NCI-H1105 treated with DMSO at 0.1 percent for 48 hours (cell line): ENCODE measurements at places on chromosomes 3 and 15.

GRCh38 chr3:39209329-39209970 is 17.1 kb upstream of the XIRP1 start:
- DNase-seq = no peak

DNA sequence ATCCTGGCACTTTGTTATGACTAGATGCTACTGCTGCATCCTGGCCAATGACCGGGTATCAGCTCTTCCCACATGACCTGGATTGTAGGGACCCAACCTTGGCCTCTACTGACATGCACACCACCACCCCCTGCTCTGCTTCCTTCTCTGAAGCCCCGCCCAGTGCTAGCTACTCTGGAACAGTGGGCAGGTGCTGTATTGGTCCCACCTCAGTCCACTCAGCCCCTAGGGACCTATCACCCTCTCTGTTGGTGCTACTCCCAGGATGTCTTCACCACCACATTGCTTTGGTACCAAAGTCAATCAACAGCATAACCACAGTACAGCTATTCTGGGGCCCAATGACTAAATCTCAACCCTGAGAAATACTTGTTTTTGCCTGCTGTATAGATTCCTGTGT is 170.2 kb upstream of the PRICKLE2 start:
- DNase-seq = no peak

DNA sequence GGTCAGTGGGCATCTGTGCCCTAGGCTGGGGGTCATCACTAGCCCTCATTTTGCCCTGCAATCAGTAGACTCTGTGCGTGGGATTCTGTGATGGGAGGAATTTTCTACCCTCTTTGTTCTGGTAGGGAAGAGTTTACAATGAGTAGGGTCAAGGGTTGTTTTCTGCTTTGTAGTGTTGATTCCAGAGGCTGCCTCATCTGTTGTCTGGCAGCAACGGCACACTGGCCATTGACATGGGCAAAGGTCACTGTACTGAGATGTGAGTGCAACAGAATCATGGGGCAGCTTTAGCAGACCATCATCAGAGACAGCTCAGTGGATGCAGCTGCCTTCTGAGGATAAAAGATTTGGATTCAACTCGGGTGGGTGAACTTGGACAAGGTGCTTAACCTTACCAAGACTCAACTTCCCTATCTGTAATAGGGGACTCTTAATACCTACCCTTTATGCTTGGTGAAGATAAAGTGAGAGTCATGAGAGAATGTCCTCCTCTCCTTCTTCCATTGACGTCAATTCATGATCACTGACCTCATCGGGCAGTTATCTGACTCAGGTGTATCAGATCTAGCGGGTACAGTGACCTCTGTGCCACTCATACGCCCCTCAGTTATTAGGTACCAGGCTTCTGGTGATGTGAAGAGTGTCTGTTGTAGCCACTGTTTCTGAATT is 127.5 kb downstream of the RPLP1 start:
- no peak for DNase-seq

- peak; percentile 43 for DNase-seq
Measured at GRCh38 chr3:158789592-158789991, 12.3 kb upstream of the MFSD1 start.

DNA sequence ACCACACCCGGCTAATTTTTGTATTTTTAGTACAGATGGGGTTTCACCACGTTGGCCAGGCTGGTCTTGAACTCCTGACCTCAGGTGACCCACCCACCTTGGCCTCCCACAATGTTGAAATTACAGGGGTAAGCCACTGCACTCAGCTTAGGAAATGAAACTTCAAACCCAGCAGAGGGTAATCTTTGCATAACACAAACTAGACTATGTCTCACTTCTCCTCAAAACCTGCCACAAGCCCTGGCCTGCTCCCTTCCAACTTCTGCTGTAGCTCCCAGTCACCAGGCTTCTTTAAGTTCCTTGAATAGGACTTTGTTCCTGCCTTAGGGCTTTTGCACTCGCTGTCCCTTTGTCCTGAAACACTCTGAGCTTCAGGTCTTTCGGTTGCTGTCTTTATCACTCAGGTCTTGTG is 39.2 kb upstream of the SEMA4B start:
- DNase-seq = no peak

GRCh38 chr3:180990505-180990904 is 969 bp upstream of the DNAJC19 start:
- no peak for DNase-seq

GRCh38 chr3:40913192-40913591 is 286.1 kb upstream of the CTNNB1 start:
- DNase-seq = no peak

- DNase-seq = no peak
Measured at GRCh38 chr3:98540346-98540745, 8.6 kb downstream of the GPR15 start.

- DNase-seq = no peak
Measured at GRCh38 chr3:179227349-179227748, 23.6 kb downstream of the KCNMB3 start.

GRCh38 chr3:88141458-88142083 is 8.2 kb upstream of the C3orf38 start:
- DNase-seq = no peak

DNA sequence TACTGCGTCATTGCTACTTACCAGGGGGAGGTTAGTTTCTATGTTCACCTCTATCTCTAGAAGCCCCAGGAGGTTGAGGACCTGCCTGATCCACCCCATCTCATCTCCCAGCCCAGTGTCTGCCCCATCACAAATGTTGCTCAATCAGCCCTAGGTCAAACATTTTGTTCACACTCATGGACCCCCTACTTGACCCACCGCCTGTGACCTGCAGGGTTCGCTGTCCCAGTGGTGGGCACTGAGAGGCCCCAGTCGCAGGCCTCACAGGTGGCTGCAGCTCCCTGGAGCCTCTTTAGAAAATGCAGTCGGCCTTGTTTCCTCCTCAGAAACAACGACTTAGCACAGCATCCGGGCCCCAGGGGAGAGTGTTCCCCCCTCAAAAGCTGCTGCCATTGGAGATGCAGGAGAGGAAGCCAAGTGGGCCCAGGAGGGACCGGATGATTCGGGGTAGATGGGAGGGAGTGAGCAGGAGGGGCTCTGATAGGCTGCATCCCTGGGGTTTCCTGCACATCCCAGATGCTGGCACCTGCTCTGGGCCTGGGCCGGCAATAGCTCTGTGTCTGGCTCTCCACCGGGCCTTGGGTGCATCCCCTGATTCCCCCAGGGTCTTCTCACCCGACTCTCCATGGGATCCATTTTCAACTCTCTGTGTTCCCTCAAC is 18.4 kb upstream of the INSYN1 start:
- no peak for DNase-seq

- DNase-seq = no peak
Measured at GRCh38 chr15:66682865-66683264, 19.2 kb upstream of the SMAD6 start.

DNA sequence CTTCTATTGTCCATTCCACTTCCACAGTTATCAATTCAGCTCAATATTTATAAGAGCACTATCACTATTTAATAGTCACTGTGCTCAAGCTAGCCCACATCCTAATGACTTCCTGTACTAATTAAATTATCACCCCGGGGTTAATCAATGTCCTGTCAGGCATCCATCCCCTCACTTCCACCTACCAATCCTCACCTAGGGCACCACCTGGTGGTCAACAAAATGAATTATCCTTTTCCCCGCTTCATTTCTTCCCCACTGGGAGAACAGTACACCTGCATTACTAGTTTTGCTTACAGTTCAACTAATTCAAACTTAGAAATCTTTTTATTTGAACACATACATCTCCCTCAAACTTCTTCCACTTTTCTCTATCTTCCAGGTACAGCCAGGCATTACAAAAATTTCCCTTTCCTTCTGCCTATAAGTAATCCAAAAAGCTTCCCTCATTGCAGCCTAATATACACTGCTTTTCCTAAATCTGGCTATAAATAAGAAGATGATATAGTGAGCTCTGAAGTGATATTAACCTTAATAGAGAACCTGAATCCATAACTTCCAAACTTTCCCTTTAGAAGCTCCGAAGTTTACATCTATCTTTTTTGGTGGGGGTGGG is 68.5 kb downstream of the TMCC1 start:
- DNase-seq = peak; percentile 72

GRCh38 chr3:133893683-133894352 is 1.9 kb downstream of the RAB6B start:
- no peak for DNase-seq

DNA sequence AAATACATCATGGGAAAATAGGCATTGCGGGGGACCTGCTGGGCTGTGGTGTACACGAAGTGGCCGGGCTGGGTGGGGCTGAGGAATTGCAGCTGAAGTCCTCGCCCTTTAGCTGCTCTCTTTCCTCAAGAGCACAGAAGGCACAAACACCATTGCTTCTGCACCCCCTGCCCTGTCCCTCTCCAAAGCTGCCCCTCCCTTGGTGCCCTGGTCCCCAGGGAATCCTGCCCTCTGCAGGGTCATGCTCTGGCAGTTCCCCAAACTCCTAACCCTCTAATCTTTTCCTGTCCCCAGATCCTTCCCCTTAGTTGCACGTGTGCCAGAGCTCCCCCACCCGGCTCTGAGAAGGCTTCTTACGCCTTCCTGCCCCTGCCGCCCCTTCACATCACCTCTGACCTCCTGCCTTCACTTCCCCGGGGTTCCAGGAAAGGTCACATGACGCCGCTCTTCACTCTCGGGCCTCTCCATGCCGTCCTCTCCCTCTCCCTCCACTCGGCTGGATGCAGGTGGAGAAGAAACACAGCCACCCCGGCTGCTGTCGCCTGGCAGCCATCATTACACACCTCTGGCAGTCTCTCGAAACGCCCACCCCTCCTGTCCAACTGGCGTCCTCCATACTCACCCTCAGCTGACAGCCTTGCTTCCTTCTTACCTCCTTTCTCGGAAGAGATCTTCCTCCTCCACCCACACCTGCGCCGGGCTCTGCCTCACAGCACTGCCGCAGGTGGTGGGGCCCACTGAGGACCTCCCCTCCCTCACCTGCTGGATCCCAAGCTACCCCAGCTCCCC is 6.9 kb upstream of the PCSK6 start:
- no peak for DNase-seq

GRCh38 chr15:84752195-84752594 is 3.8 kb downstream of the ZNF592 start:
- no peak for DNase-seq

GRCh38 chr3:190825386-190826016 is 37.0 kb downstream of the GMNC start:
- no peak for DNase-seq

- DNase-seq = no peak
Measured at GRCh38 chr3:42975955-42976354, 3.2 kb upstream of the GASK1A start.

- no peak for DNase-seq
Measured at GRCh38 chr3:117547956-117548550, 838.5 kb downstream of the TUSC7 start.

DNA sequence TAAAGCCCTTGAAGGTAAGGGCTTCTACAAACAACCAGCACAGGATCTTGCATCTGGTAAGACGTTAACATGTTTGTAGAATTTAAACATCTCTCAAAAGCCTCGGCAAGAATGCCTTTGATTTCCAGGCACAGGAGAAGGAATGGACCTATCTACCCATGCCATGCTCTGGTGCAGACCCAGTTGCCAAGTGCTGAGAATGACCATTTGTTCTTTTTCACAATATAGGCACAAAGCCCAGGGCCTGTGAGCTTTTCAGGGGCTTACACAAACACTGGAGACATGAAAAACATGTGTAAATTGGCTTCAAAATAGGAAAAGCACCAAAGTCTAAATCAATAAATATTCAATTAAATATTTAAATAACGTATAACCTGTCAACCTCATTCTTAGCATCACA is 266.9 kb upstream of the TTC14 start:
- DNase-seq = no peak

- DNase-seq = peak; percentile 11
Measured at GRCh38 chr3:121995161-121996137, 26.6 kb downstream of the ILDR1 start.

DNA sequence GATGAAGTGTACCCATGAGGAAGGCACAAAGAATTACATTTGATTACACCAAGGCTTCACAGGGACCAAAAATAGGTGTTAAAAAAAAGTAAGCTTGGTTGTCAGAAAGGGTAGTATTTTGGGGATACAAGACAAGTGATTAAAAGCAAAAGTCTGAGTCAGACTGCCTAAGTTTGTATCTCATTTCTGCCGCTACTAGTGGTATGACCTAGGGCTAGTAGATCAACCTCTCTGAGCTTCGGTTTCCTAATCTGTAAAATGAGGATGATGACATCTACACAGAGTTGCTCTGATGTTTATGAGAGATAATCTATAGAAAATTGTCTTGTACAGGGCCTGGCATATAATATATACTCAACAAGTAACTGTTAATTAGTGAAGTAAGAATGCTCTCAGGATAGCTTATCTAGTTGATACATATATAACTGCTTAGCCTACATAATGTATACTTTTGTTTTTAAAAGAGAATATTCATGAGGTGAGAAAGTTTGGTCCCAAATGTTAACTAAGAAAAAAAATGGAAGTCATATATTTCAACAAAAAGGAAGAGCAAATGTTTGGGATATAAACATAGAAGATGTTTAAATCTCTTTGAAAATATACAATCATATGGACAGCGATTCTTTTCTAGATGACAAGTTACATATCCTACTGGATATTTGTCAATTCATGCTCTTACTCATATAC is 163.0 kb upstream of the SLC2A2 start:
- DNase-seq = no peak

- DNase-seq = no peak
Measured at GRCh38 chr3:25191673-25192072, 236.4 kb upstream of the RARB start.

DNA sequence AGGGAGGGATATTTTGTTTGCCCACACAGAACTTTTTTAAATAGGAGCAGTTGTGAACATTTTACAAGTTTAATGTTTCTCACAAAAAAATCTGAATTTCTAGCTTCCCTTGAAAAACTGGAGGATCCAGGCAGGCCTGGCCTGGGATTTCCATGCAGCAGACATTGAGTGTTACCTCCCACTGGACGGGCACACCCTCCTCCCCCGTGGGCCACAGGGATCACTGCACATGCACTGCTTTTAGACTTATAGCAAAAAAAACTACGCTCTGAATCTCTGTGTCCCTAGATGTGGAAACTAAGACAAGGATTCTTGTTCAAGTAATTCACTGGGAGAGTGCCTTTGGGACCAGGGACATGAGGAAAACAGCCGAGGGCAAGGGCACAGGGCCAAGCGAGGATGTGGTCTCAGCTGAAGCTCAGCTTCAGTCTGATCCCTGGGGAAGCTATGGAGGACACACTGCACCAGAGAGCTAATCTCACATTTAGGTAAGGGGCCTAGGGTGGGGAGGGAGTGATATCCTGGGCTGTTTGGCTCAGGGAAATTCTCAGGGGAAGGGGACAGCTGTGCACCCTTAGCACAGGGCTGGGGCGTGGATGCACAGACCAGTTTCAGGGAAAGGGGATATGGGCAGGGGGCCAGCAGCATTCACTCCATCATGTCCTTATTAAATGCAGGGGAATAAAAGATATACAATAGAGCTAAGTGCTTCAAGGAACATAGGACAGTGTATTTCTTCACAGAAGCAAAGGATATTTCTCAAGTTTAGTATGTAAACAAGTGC is 46.0 kb downstream of the FSIP1 start:
- DNase-seq = no peak

DNA sequence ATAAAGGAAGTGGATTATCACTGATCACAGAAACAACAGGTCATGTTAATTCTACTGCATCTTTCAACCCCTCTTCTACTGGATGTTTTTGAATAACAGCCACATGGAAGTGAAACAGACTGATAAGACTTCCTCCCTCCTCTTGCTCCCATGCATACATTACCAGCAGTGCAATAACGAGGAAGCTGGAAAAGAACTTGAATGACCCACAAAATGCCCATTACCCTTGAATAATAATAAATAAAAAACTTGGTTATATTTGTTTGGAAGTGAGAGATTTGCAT is 51.6 kb downstream of the RARB start:
- DNase-seq = no peak

GRCh38 chr15:67146875-67147381 is 81.5 kb downstream of the SMAD3 start:
- DNase-seq = no peak

GRCh38 chr15:42385206-42385979 is 26.1 kb downstream of the CAPN3 start:
- DNase-seq = no peak
